ENCODE measurements at places on chromosomes 13 and 19.
A peak's percentile ranks its signal among the peaks of the same experiment; 100 is the strongest.

GRCh38 chr19:39126312-39127187 is 964 bp downstream of the PAK4 start:
- DNase-seq, result peak; percentile 63

DNA sequence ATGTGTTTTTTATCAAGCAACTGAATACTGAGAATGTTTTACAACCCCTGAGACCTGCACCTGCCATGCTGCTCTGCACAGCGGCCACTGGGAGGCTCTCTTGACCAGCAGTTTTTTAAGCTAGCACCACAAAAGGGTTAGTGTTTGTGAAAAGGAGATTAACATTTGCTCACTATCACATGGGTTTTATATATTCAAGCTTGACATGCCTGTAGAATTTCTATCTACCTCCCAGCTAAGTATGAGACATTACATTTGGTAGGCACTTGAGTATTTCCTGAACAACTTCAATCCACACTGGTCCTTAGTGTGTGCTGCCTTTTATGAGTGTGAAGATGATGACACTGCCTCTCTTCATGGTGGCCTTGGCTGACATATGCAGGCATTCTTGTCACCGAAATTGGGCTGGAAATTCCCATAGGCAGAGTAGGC is 1238.9 kb downstream of the UQCRFS1 start:
- peak; percentile 64 for DNase-seq

DNA sequence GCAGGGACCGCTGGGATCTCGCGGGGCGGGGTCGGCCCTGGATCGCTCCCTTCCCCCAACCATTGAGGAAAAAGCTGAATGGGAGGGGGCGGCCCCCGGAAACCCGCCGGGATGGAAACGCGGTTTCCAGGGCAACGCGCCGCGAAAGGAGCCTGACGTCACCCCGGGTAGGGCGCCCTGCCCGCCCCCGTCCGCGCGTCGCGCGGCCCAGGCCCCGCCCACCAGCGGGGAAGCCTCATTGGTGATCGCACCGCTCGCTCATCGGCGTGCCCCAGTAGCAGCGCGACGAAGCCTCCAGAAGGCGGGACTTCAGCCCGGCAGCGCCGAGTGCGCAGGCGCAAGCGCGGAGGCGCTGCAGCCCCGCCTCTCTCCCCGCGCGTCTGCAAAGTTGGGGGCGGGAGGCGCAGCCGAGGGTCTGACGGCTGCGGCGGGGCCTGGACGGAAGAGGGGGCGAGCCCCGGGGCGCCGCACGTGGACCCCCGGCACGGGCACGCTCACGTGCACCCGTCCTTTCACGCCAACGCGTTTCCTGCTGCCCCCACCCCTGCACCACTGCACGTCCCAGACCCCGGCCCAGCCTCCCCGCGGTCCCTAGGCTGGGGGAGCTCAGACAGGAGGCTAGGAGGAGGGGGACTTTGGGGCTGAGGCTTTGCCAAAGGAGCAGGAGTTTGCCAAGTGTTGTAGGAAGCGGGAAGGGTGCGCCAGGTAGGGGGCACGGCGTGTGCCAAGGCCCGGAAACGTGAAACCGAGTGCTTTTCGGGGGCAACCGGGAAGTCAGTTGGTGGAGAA is 8.2 kb upstream of the CIRBP start:
- peak; percentile 94 for DNase-seq

DNA sequence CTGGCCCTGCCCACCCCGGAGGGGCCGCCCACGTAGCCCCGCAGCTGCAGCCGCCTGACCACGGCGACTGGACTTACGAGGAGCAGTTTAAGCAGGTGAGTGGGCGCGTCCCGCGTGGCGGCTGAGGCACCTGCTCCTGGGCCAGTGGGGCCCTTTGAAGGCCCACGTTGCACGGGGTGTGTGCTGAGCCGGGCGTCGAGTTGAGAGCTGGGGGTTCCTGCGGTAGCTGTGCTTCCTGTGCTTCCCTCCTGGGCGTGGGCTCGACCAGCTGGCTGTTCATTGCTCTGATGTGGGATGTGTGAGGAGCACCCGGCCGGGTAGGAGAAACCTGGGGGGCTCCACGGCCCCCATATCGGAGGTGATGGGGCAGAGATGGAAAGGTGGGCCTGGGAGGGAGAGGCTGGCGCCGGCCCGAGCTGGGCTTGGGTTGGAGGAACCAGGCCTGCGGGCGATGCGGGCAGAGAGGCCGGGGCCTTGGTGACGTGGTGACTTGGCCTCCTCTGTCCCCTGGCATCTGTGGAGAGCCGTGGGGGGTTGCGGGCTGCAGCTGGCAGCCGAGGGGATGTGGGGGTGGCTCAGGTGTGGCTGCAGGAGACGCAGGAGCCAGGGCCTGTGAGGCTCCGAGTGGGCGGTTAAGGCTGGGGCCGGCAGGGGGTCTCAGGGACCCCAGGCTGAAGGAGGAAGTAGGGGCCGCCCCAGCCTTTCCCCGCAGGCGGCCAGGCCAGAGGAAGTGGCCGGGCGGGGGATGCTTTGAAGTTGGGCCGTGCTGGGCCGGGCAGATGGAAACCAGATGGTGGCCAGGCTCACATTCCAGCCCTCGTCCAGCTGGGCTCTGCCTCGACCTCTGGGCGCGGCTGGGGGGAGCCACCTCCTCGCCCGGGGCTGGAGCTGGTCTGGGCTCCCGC is 7.1 kb downstream of the ARID3A start:
- DNase-seq, result peak; percentile 96
